Mammary microvascular endothelial cell (primary cell): ENCODE measurements at places on chromosomes 6 and 20. TPM values are rescaled to one million over a fixed set of nuclear protein-coding genes. Genes with fewer than 3 reads are reported as not detected.

GGTLC1 gene
- total RNA-seq: not detected in 2 replicates

GNMT gene
- total RNA-seq: 0.20 TPM in 1 of 2 replicates, not detected in the other

MLN gene
- not detected in 2 replicates for total RNA-seq

NUS1 gene
- 15.7 and 16.9 TPM in 2 replicates for total RNA-seq

MOXD1 gene
- 0.05 and 0.07 TPM in 2 replicates for total RNA-seq

ABT1 gene
- total RNA-seq: 19.4 and 22.6 TPM in 2 replicates

C6orf118 gene
- 0.20 TPM in 1 of 2 replicates, not detected in the other for total RNA-seq

PI16 gene
- total RNA-seq: 0.98 TPM in 1 of 2 replicates, not detected in the other

RIMS1 gene
- total RNA-seq: 0.05 and 0.13 TPM in 2 replicates

GJA10 gene
- total RNA-seq: not detected in 2 replicates

POU3F2 gene
- total RNA-seq: not detected in 2 replicates

CDH26 gene
- under 0.01 TPM in 1 of 2 replicates, not detected in the other for total RNA-seq

SH3BGRL2 gene
- total RNA-seq: 23.8 and 27.3 TPM in 2 replicates

CLPSL1 gene
- not detected in 2 replicates for total RNA-seq

PDE7B gene
- 31.6 and 36.8 TPM in 2 replicates for total RNA-seq

GSTA2 gene
- total RNA-seq: not detected in 2 replicates

LINC00237 gene
- not detected in 2 replicates for total RNA-seq

LY6G6F gene
- not detected in 2 replicates for total RNA-seq

CST1 gene
- total RNA-seq: 0.80 and 1.3 TPM in 2 replicates

TP53TG5 gene
- total RNA-seq: not detected in 2 replicates

CD24 gene
- total RNA-seq: not detected in 2 replicates

ARHGAP40 gene
- 0.59 and 0.87 TPM in 2 replicates for total RNA-seq

CDH22 gene
- total RNA-seq: not detected in 2 replicates

MYCT1 gene
- 120 and 122 TPM in 2 replicates for total RNA-seq

MYLK4 gene
- 0.05 and 0.20 TPM in 2 replicates for total RNA-seq

SPTLC3 gene
- 0.33 and 0.89 TPM in 2 replicates for total RNA-seq

TENT5A gene
- total RNA-seq: 6.5 and 8.0 TPM in 2 replicates

SPATS1 gene
- total RNA-seq: not detected in 2 replicates

TMEM217 gene
- total RNA-seq: 7.8 and 10.1 TPM in 2 replicates

DHX35 gene
- 8.5 and 8.9 TPM in 2 replicates for total RNA-seq

AVP gene
- not detected in 2 replicates for total RNA-seq

SULF2 gene
- 254 and 267 TPM in 2 replicates for total RNA-seq

TBX18 gene
- 0.25 and 1.1 TPM in 2 replicates for total RNA-seq

GLP1R gene
- total RNA-seq: not detected in 2 replicates

GTSF1L gene
- not detected in 2 replicates for total RNA-seq

LY6G5C gene
- total RNA-seq: 2.5 and 3.3 TPM in 2 replicates

CTCFL gene
- total RNA-seq: not detected in 2 replicates

OPRL1 gene
- 0.54 and 0.67 TPM in 2 replicates for total RNA-seq
